ENCODE measurements at places on chromosomes 5 and 9. TPM values are rescaled to one million over a fixed set of nuclear protein-coding genes. Genes with fewer than 3 reads are reported as not detected.

DNA sequence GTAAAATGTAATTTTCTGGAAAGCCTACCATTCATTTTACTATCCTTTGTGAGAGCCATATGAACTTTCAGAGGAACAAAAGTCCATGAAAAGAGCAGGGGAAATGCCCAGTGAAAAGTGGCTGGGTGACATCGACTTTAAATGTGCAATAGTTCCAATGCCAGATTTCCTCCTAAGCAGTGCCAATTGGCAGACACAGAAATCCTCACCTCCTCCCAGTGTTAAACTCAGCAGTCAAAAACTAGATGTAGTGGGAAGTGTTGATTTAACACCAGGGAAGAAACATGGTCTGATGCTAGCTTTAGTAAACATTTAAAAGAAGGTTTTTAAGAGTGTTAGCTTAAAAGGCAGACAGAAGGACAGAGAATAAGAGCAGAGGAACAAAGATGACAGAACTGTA is 2055.2 kb downstream of the MAT2B start:
- no peak for DNase-seq

- DNase-seq, result no peak
Observed at GRCh38 chr5:133993185-133993936, 11.4 kb downstream of the VDAC1 start.

DNA sequence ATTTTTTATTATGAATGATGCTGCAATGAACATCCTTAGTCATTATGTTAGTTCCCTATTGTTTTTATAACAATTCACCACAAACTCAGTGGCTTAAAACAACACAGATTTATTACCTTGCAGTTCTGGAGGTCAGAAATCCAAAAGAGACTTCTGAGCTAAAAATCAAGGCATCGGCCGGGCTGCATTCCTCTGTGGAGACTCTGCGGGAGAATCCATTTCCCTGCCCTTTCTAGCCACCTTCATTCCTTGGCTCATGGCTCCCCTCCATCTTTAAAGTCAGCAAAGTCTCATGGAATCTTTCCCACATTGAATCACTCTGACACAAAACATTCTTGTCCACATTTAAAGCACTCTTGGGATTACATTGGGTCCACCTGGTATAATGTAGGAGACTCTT is 38.6 kb downstream of the SNX18 start:
- no peak for DNase-seq

- DNase-seq, result no peak
Observed at GRCh38 chr5:125836256-125836655, 587.0 kb upstream of the GRAMD2B start.

DNA sequence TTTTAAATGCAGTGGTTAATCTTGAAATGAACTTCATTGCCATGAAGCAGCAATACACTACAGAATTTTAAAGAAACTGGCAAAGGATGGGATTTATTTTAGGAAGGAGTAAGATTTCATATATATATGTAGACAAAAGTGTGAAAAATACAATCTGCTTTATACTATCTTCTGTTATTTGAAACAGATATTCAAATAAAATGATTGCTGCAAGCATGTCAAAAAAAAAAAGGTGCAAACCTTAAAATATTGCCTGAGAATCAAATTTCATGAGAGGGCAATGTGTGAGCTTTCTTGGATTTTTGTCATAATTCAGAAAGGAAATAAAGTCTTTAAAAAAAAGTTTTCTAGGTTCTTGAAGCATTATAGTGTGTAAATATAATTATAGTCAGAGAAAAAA is 705.0 kb upstream of the CDH10 start:
- DNase-seq, result no peak

DNA sequence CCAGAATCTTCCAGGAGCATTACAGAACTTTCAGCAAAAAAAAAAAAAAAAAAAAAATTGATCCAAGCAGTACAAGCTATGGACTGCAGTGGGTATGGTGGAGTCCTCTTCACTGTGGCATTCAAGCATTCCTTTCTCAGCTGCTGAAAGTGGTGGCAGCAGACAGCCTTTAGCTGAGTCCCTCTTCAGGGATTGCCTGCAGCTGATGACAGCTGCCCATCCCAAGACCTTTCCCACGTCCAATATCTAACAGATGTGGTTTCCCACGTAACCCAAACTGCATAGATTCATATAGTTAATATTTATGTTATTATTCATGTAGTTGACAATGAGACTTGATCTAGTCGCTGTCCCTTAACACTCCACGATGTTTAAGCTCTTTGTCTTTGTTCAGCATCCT is 475.9 kb downstream of the TLE1 start:
- DNase-seq, result no peak

- no peak for DNase-seq
Observed at GRCh38 chr5:174272671-174273070, 227.2 kb downstream of the NSG2 start.

GRCh38 chr9:106675780-106676179 is 187.2 kb upstream of the ZNF462 start:
- no peak for DNase-seq

DNA sequence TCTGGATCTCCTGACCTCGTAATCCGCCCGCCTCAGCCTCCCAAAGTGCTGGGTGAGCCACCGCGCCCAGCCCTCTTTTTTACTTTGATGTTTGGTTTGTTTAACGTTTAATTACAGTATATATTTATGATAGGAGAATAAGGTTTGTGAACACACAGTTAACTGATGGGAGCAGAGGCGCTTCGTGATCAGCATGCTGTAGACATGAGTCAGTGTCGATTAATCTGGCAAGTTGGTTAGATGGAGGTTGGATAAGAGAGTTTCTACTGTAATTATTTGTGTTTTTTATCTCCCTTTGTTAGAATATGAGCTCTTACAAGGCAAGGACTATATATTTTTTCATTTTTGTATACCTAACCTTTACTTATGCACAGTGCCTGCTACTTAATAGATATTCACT is 14.3 kb downstream of the ATG10 start:
- DNase-seq, result no peak

The CDH9 gene
- not detected for polyA plus RNA-seq

The FOXD4 gene
- 0.53 TPM for polyA plus RNA-seq

The SWI5 gene
- 22.8 TPM for polyA plus RNA-seq

The LCNL1 gene
- 0.15 TPM for polyA plus RNA-seq

The GFRA3 gene
- polyA plus RNA-seq, result 0.18 TPM

All from lung (tissue), 17 donors.